CD8-positive, alpha-beta memory T cell (primary cell): ENCODE measurements at places on chromosomes 6 and 20.

GRCh38 chr20:10313701-10314100 lies 95.1 kb downstream of the SNAP25 start:
- no peak for DNase-seq

- DNase-seq: no peak
Measured at GRCh38 chr20:24423390-24424313, 45.8 kb upstream of the SYNDIG1 start.

DNA sequence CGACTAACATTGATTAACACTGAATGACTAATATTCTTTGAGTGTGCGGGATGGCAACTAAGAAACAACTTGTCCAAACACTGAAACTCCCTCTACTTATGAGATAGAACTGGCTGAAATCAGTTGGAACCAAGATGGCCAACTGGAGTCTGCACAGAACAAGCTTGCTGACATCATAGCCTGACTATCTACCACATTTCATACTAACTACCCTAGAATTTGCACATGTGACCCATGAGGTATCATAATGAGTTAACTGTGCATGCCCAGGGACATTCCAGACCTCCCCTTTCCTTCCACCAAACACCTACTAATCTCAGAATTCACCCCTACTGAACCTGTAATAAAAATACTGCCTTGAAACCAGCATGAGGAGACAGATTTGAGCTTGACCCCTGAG lies 43.2 kb downstream of the PHIP start:
- no peak for DNase-seq

GRCh38 chr6:32212076-32212760 lies 11.6 kb downstream of the NOTCH4 start:
- no peak for DNase-seq

GRCh38 chr6:150535818-150536220 lies 63.9 kb upstream of the PLEKHG1 start:
- no peak for DNase-seq

DNA sequence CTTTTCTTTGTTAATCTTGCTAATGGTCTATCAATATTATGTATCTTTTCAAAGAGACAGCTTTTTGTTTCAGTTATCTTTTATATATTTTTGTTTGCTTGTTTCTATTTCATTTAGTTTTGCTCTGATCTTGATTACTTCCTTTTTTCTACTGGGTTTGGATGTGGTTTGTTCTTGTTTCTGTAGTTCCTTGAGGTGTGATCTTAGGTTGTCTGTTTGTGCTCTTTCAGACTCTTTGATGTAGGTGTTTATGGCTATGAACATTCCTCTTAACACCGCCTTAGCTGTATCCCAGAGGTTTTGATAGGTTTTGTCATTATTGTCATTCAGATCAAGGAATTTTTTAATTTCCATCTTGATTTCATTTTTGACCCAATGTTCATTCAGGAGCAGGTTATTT lies 26.8 kb upstream of the TNFAIP3 start:
- DNase-seq: no peak

DNA sequence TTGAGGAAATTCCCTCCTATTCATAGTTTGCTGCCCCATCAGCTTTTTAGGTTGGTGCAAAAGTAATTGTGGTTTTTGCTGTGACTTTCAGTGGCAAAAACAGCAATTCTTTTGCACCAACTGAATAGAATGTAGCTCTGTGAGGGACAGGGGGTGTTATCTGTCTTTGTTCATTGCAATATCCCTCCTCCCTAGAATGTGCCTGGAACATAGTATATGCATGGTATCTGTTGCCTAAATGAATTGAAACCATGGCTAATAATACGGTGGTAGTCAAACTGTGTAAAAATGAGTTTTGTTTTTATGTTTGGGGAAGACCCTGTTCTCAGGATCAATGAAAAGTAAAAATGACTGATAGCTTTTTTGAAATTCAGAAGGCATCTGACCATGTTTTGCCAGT lies 45.1 kb downstream of the SCAND1 start:
- DNase-seq: no peak

GRCh38 chr20:24953621-24954133 lies 4.6 kb downstream of the CST7 start:
- peak; percentile 59 for DNase-seq

DNA sequence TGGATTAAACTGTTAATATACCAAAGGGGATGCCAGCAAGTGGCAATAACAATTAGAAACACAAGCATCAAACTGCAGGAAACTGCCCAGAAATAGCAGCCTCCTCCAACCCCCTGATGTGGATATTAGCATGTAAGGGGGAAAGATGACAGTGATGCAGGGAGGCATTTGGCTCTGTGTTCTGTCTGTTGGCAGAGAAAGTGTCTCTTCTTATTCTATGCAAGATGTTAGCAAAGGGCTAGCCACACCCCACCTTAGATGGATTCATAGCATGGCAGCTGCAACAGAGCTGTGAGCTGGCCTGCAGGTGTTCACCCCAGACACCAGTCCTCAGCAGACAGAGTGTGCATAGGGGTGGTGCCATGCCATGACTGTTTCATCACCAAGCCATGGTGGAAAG lies 38.0 kb downstream of the SCP2D1 start:
- no peak for DNase-seq

DNA sequence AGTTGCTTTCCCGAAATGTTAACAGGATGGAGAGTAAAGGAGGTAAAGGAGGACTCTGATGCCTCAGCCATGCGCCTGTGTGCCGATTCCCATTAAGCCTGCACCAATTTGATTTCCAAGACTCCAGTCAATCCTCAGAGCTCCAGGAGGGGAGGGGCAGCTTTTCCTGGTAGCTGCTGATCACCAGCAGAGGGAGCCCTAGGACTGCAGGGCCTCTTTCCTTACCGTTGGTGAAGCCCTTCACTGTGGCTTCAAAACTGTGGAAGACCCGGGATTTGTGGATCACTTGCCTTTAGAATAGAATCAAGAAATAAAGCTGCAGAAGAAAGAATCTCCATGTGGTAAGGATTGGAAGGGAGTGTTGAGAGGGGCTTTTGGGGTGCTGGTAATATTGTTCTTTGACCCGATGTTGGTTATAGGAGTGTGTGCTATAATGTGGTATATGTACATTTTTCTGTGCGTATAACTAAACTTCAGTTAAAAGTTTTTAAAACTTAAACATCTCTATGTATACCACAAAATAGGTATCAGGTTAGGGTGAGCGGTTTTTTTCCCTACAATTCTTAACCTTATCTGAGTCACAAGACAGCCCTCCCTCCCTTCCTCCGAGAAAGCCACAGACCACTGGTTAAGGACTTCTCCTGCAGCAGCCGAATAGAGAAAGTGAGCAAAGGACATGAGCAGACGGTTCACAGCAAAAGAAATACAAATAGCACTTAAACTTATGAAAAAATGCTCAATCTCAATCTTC lies 6.9 kb upstream of the OSER1 start:
- DNase-seq: peak; percentile 70

- DNase-seq: no peak
Measured at GRCh38 chr20:45495501-45495941, 19.9 kb downstream of the SPINT3 start.

DNA sequence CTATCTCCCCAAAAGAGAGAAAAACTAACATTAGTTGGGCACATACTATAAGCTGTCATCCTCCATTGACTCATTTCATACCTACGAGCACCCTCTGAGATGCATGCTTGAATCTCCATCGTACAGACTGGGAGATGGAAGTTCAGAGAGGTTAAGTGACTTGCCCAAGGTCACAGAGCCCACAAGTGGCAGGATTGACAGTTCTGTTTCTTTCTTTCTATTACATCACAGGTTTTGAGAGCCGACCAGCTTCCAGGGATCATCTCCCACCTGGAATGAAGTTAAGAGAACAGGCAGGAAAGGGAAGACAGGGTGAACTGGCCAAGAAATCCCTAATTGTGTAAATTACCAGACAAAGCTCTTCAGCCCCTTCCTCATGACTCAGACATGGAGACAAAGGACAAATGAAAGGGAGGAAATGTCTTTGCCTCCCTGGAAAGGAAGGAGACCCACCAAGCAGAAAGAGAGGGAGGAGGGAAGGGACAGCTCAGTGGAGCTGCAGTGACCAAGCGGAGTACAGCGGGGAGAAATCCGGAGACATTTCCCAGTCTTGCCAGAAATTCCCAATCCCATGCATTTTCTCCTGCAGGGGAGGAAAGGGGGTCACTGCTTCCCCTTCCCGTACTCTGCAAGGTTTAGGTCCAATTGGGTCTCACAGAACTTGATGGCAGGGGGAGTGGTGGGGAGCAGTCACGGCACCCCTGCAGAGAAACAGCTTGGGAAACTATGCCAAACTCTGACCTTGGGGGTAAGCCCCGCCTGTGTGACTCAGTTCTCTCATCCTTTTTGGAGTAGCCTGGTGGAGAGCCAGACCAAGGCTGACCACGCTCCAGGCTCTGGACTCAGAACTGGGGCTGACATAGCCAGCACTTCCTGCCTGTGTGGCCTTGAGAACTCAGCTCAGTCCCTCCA lies 154.3 kb downstream of the ANKRD60 start:
- DNase-seq: no peak

DNA sequence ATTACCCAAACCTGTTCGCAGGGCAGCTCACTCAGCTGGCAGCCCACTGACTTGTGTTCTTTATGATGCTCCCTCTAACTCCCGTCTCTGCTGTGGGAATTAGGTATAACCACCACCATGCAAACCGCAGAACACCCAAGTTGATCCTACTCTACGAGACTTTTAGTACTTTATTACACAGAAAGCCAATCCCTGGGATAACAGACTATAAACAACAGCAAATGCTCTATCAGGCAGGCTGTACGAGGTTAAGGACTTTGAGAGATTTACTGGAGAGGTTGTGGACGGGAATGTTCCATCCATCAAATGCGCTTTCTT lies 241.1 kb downstream of the FOXC1 start:
- no peak for DNase-seq

DNA sequence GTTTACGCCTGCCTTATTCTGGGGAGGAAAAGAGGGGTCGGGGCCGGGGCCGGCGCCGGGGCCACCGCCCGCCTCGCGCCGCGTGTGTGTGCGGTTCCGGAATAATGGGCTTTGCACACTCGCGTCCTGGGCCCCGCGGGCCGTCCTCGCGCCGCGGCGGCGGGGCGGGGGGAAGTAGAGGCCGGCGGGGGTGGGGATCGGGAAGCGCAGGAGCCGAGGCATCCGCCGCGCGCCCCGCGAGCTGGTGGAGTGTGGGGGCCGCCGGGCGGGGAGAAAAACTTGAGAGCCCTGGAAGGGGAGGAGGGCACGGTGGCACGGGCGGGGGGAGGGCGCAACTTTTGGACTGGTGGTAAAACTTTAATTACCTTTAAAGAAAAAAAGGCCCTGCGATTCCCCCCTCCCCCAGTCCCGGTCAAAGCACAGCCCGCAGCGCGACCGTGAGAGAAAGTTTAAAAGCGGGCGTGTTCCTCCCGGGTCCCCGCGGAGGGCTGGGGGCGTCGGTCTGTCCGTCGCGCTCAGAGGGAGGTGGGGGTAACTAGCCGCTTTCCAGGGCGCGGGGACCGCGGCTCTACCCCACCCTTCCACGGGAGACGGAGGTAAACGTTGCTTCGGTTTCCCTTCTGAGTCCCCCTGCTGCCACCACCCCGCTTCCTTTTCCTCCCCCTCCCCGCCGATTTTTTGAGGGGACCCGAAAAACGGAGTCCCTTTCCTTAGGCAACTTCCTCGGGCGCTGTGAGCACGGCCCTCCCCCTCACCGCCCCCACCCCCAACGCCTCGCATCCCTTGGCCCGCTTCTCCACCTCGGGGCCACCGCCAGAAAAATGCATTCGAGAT lies 1.9 kb downstream of the L3MBTL3 start:
- DNase-seq: peak; percentile 42
